ENCODE measurements at places on chromosomes 1 and 21.

DNA sequence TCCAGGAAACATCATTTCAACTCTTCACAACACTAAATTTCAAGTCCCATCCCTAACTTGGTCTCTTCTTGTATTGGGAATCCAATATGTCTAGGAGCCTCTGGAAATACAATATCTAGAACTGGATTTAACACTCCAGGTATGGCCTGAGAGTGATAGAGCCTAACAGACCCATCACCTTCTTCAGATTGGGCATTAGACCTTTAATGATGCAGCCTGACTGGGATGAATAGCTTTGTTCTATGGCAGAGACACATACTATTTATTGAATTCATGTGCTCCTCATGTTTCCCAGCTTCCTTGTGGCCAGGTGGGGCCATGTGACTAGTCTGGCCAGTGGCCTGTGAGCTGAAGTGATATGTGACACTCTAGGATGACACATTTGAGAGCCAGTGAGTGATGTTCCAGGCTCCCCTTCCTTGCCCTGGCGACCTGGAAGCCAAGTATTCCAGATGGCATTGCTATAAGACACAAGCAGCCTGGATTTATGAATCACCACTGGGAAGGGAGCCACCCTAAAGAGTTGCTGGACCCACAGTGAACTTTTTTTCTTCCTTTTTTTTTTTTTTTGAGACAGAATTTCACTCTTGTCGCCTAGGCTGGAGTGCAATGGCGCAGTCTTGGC is 31.0 kb upstream of the POU3F1 start:
- DNase-seq: no peak

- no peak for DNase-seq
Observed at GRCh38 chr1:18932879-18933278, 23.6 kb downstream of the IFFO2 start.

DNA sequence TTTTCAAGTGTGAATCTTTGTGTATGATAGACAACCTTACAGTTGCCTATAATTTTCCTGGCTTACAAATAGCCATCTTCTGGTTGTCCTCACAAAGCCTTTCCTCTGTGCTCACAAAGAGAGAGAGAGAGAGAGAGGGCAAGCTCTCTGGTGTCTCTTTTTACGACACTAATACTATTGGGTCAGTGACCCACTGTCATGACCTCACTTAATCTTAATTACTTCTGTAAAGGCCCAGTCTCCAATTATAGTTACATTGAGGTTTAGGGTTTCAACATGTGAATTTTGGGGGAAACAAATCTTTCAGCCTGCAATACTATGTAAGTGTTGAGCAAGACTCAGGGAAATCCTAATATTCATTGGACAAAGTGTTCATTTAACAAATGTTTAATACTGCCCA is 167.4 kb upstream of the COL11A1 start:
- DNase-seq: no peak

DNA sequence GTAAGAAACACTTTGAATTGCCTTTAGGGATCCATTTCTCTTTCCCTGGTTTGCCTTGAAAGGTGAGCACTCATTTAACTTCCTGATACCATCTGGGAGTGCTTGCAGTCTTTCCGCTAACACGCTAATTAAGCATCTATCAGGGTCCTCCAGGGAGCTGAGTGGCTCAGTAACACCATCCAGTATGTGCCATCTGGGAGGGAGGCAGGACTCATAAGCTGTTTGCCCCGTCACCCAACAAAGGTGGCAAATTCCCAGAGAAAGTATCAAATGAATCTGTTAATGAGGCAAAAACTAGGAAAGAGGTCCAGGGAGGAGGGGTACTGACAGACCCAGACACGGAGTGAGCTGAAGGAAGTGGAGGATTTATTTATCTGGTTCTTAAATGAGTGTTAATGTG is 430.9 kb downstream of the HLX start:
- no peak for DNase-seq

DNA sequence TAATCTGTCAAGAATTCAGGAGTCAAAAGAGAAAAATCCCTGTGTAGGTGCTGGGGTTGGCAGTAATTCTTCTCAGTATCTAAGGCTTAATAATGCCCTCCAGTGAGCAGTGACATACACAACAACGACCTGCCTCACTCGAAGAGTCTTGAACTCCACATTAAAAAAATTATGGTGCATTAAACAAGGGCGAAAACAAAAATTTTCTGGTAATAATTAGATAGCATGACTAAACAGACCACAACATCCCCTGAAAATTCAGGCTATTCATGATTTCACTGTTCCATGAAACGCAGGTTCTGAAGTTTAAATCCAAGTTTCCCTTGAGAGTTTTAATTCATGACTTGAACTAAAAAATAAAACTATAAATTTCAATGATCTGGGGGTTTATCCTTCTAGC is 5.1 kb downstream of the SRSF4 start:
- no peak for DNase-seq

DNA sequence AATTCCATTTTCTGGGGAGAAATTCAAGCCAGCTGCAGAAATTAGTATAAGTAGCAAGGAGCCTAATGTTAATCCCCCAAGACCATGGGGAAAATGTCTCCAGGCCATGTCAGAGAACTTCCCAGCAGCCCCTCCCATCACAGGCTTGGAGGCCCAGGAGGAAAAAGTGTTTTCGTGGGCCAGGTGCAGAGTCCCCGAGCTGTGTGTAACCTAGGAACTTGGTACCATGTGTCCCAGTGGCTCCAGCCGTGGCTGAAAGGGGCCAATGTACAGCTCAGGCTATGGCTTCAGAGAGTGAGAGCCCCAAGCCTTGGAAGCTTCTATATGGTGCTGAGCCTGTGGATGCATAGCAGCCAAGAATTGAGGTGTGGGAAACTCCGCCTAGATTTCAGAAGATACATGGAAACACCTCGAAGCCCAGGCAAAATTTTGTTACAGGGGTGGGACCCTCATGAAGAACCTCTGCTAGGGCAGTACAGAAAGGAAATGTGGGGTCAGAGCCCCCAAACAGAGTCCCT is 286.3 kb downstream of the MATN1 start:
- DNase-seq: peak; percentile 93

DNA sequence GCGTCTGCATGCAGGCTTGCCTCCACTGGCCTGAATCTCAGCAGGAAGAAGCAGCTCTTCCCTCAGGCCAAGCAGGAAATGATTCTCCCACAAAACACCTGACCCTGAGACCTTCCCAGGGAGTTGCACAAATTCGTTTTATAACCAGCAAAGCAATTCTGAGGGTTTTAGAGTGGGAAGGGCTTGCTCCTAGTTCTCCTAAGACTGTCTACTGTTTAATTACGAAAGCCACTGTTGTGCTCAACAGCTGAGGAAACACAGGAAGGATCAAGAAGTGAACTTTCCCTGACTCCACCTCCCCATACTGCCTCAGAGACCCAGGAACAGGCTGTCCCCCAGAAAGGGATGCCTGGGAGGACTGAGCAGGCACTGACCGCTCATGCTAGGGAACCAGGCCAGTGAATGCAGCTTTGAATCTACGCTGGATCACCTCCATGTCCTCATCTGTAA is 37.0 kb upstream of the PUM1 start:
- DNase-seq: no peak

GRCh38 chr21:34302521-34302920 is 61.3 kb upstream of the KCNE2 start:
- no peak for DNase-seq

DNA sequence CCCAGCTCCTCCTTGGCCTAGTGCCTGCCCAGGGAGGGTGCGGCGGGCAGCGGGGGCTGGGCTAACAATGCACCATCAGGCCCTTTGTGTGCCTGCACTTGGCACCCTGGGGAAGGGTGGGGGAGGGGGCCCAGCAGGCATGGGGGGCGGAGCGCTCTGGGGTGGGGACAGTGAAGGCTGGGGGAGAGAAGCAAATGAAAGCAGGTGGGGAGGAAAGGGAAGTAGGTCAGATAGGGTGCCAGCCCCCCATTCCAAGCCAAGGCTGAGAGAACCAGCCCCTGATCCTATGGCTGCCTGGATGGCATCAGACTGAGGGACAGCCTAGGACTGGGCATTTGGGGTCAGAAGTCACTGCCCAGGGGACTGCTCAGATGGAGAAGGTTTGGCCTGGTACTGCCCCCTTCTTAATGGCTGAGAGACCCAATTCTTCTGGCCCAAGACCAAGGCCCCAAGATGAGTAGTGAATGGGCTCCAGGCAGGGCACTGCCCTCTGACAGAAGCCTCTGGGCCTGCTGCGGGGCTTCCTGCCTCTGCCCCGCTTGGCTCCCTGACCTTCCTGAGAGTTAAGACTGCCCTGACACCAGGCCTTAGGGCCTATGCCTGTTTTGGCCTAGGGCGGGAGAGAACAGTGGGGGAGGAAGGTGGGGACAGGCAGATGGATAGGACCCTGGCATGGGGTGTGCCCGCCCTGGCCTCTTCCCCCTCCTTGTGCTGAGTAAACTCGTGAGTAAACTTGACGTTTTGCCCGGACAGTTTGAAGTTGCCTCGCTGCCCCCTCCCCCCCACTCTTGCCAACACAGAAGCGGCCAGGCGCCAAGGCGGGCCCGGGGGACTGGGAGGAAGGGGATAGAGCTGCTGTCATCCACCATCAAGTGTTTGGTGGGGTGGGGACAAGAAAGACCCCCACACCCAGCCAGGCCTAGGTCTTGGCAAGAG is 2.7 kb downstream of the ZBTB7B start:
- no peak for DNase-seq

GRCh38 chr21:27079636-27080240 is 112.8 kb upstream of the ADAMTS5 start:
- DNase-seq: no peak

DNA sequence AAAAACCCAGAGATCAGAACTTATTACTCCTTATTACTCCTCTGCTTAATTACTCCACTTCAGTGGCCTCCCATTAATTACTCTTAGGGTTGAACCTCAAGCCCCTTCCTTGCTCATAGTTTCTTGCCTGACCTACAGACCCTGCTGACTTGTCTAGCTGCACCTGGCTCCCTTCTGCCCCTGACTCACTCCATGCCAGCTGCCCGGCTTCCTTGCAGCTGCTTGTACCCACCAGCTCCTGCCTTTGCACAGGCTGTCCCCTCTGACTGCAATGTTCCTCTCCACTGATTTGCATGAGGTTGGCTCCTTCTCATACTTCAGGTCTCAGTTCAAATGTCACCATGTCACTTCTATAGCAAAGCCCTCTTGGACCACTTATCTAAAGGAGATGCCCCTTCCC is 1.9 kb upstream of the PTPRU start:
- no peak for DNase-seq

GRCh38 chr1:145927916-145928643 is 796 bp upstream of the RBM8A start:
- no peak for DNase-seq

- no peak for DNase-seq
Observed at GRCh38 chr1:225877580-225877979, 4.6 kb downstream of the TMEM63A start.

GRCh38 chr1:19006837-19007271 is 50.4 kb upstream of the IFFO2 start:
- DNase-seq: peak; percentile 52

GRCh38 chr1:46422261-46422871 is 28.2 kb downstream of the FAAH start:
- no peak for DNase-seq

DNA sequence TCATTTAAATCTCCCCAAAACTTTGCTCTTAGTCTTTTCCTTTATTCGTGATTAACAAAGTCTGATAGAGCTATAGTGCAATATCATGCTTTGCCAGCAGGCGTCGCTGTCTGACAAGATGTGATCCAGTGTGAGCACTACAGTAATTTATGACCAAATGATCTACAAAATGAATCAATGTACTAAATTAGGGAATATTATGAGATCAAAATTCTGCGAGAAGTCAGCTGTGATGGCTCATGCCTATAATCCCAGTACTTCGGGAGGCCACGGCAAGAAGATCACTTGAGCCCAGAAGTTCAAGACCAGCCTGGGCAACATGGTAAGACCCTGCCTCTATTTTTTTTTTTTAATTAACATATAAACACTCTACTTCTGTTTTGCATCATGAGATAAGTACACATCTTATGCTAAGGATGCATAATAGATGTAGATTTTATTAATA is 3.6 kb upstream of the SPSB1 start:
- no peak for DNase-seq

DNA sequence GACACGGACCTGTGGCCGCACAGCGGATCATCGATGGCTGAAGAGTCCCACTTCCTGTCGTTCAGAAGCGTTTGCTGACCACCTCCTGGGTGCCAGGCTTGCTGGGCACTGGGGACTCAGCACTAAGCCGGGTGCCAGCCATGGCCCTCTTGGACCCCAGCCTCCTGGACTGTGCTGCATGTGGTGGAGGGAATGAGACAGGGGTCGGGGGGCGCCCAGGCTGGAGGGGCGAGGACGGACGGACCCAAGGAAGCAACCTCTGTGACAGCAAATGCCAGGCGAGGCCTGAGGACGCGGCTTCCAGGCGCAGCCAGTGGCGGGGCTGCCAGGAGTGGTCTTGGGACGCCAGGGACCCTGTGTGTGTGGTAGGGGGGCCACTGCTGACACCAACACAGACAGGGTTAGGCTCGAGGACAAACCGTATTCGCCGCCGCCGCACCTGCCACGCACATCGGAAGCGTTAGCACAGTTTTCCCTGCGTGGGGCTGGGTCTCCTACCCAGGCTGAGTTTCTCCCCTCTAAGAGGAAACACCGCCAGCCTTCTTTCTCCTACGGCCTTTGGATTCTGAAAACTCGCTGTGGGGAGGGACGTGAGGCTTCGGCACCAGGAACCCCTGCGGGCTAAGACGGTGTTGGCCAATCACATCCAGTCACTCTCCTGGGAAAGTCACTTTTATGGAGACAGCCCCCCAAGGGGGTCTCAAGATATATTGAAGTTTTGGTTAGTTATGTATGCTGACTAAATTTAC is 3.1 kb upstream of the MXRA8 start:
- DNase-seq: no peak

DNA sequence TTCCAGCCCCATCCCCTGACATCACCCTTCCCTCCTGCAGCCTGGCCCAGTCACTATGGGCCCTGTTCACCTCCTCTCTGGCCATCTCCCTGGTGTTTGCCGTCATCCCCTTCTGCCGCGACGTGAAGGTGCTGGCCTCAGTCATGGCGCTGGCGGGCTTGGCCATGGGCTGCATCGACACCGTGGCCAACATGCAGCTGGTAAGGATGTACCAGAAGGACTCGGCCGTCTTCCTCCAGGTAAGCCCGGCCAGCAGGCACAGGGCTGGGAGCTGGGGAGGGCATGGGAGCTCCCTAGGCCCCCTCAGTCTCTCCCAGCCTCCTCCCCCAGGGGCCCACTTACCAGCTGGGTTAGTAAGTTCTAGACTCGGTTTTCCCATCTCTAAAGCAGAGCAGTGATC is 52.1 kb downstream of the ELK4 start:
- no peak for DNase-seq

GRCh38 chr1:13960375-13960987 is 260.5 kb downstream of the PRDM2 start:
- no peak for DNase-seq

- no peak for DNase-seq
Observed at GRCh38 chr1:244974106-244974505, 109.8 kb upstream of the HNRNPU start.
